ENCODE measurements at places on chromosomes 1 and 21.

DNA sequence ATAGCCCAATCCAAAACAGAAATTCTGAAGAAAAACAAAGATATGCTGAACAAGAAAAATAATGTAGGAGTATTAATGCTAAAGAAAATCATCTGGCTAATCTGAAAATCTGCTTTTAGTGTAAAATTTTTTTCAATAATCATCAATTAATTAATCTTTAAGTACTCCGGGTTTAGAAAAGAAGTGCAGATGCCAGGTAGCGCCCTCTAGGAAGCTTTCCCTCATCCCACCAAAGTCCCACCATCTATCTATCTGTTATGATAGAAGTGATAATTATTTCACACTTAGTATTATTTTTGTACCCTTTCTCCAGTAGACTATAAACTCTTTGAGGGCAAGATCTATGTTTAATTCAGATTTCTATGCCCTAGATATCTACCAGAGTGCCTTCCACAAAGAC lies 240.3 kb downstream of the AKT3 start:
- DNase-seq: no peak

DNA sequence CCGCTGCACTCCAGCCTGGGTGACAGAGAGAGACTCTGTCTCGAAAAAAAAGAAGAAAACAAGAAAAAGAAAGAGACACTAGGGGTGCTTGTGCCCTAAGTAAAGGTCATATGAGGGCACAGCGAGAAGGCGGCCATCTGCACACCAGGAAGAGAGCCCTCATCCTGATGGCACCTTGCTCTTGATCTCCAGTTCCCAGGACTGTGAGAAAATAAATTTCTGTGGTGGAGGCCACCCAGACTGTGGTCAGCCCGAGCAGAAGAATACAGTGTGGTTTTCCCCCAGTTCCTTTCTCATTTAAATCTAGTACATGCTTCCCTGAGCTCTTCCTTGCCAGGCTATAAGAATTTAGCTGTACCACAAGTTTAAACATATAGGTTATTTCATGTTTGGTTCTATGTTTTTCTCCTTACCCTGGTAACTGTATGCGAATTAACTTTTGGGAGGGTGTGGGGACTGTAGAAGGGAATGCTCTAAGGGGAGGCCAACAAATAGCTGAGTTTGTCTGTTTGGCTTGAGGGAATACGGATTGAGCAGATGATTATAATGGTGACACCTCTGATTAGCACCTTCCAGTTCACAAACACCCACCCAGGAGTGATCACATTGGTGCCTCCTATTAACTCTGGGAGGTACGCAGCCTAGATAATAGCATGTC lies 119.6 kb upstream of the ERRFI1 start:
- DNase-seq: peak; percentile 49

GRCh38 chr1:53619367-53620060 lies 119.5 kb downstream of the GLIS1 start:
- DNase-seq: no peak

GRCh38 chr1:19533626-19534025 lies 48.3 kb upstream of the CAPZB start:
- DNase-seq: no peak

GRCh38 chr1:154865442-154866256 lies 4.4 kb downstream of the KCNN3 start:
- DNase-seq: peak; percentile 12

- no peak for DNase-seq
These were observed 34.7 kb upstream of the USP24 start for GRCh38 chr1:55249646-55250398.

DNA sequence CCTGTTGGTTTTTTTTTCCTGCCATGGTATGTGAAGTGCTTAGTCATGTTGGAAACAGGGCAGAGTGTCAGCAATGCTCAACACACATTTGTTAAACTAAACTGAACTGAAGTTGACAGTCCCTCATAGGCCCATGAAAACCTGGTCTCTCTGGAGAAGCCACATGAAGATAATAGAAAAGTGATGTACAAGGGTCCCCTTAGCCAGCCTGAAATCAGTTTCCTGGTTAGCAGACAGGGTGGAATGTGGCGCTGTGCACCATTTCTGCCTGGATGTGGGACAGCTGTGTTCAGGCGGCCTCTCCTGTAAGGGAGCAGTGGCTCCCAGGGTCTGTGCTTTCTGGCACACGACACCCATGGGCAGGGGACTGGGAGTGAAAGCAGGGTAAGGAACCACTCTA lies 9.9 kb upstream of the CHI3L1 start:
- DNase-seq: no peak

GRCh38 chr1:200306944-200307754 lies 102.7 kb downstream of the ZNF281 start:
- DNase-seq: peak; percentile 39

DNA sequence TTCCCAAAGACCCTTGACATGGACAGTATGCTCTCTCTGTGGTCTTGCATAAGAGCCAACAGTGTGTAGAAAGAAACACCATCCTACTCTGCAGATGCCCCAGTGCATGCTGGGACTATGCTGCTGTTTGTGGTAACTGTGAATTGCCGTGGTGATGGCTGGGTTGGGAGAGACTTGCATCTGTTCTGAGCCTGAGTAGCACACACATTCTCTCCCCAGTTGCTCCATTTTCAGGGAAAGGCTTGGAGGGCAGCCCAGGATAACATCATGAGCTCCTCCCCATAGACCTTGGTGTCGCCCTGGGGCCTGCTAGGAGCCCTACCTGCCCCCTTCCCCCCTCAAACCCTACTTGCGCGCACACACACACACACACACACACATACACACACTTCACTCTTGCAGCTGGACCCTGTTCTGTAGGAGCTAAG lies 120.9 kb upstream of the IPO9 start:
- no peak for DNase-seq

DNA sequence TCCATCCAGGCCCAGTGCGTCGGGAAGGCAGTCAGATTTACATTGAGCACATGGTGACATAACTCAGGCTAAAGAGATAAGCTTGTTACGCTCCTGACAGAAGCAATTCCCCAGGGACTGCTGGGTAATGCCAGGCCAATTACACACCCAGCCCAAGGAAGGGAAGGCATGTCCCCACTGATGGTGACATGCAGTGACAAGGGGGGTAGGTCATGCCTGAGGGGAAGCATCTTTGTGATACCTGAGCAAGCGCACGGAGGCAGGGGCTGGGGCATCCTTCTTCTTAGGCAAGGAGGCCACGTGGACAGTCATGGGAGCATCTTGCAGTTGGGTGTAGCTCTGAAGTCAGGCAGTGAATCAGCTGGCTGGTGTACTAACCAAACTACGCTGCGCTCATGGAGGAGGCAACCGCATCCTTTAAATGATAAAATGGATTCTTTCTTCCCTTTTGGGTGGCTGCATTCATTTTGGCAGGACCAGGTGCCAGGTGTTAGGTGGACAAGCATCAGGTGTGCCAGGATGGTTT lies 39.6 kb upstream of the GRIK3 start:
- no peak for DNase-seq

GRCh38 chr1:1304331-1305299 lies 3.1 kb downstream of the ACAP3 start:
- DNase-seq: peak; percentile 64

DNA sequence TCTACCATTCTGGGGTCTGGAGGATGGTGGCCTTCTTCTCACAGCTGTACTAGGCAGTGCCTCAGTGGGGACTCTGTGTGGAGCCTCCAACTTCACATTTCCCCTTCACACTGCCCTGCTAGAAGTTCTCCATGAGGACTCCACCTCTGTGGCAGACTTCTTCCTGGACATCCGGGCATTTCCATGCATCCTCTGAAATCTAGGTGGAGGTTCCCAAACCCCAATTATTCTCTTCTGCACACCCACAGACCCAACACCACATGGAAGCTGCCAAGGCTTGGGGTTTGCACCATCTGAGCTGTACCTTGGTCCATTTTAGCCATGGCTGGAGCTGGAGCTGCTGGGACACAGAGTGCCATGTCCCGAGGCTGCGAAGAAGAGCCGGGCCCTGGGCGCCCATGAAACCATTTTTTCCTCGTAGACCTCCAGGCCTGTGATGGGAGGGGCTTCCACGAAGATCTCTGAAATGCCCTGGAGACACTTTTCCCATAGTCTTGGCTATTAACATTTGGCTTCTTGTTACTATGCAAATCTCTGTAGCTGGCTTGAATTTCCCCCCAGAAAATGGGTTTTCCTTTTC lies 170.5 kb downstream of the FOXD2 start:
- no peak for DNase-seq

Data from RCC 7860 (cell line).